ENCODE measurements at places on chromosomes 2 and 18.

- no peaks in the 10 kb centered on the region for H3K36me3 ChIP-seq
- no peak overlapping the region for H3K27ac ChIP-seq
- no peaks in the 10 kb centered on the region for H3K27me3 ChIP-seq
These were observed 18.7 kb upstream of the SLC1A4 start for GRCh38 chr2:64970495-64970894.

DNA sequence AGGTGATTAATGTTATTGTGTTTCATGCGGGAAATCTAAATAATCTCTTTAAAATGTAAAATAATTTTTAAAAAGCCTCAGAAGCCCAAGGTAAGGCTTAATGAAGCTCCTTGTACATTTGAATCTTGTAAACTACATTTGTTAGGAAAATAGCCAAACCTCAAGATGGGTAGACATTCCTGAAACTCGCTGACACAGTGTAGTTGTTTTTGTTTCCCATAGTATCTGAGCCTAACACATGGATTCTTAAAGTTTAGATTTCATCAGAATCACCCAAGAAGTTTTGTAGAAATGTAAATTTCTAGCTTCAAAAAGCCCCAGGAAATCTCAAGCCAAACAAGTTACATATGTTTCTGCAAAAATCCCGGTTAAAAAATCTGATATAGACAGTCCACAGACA, 1221.1 kb upstream of the ACVR2A start:
- H3K27me3 ChIP-seq = no peaks in the 10 kb centered on the region
- H3K36me3 ChIP-seq = no peaks in the 10 kb centered on the region

DNA sequence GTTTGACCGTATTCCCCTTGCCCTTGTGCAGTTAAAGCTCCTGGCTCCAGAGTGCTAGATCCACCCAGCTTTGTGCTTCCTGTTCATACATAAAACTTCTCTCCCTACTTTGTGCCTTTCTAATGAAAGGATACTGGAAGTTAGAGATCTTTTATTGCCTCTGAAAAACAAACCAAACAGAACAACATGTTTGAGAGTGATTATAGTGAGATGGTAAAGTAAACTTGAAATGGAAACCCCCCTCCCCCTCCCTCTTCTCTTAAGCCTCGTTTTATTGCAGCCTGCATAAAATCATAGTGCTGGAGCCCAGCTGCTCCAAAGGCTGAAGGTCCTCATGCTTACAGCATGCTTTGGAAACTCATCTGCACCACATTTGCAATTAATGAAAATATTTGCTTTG, 125.1 kb downstream of the TANC1 start:
- peaks cover 24% of the 10 kb centered on the region for H3K36me3 ChIP-seq
- H3K4me1 ChIP-seq = peaks cover 79% of the 10 kb centered on the region
- peak overlapping the region; percentile 36 for H3K27ac ChIP-seq
- H3K27me3 ChIP-seq = peaks cover 12% of the 10 kb centered on the region
- H3K4me3 ChIP-seq = peak overlapping the region; percentile 74

GRCh38 chr18:40013001-40013609, 1941.9 kb upstream of the PIK3C3 start:
- peaks cover 5% of the 10 kb centered on the region for H3K4me1 ChIP-seq
- no peak overlapping the region for H3K27ac ChIP-seq
- H3K36me3 ChIP-seq = no peaks in the 10 kb centered on the region
- H3K4me3 ChIP-seq = no peak overlapping the region

GRCh38 chr18:8901019-8901418, 195.7 kb downstream of the MTCL1 start:
- no peak overlapping the region for H3K27ac ChIP-seq
- no peak for DNase-seq
- no peaks in the 10 kb centered on the region for H3K4me1 ChIP-seq
- no peaks in the 10 kb centered on the region for H3K36me3 ChIP-seq
- no peaks in the 10 kb centered on the region for H3K27me3 ChIP-seq

DNA sequence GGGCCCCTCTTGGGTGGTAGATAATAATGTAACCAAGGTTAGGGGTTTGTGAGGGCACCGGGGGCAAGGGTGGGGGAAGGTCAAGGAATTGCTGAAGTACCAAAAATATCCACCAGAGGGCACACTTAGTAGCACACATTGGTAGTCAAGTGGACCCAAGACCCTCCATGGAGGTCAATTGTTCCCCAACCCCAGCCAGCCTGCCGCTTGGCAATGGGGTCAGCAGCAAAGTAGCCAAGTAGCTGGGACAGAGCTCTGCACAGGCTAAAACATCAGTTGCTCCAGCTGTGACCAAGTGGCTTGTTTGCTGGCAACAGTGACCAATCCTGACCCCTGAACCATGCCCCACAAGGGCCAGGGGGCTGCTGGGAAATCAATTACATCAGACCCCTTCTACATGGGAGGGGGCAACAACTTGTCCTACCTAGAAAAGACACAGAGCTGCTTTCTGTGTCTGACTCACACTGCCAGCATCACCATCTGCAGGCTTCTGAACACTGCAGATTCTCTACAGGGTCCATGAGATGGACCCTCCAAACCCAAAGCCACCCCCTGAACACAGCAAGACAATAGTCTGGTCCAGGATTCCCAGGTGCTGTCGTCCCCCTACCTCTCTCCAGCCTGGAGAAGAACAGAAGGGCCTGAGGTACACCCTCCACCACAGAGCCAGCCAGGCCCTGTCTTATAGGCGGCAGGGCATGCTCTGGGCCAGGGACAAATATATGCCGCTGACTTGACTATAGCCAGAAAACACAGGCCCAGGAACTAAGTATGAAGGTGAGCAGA, 76.0 kb downstream of the EMX1 start:
- H3K27ac ChIP-seq = no peak overlapping the region
- H3K4me3 ChIP-seq = no peak overlapping the region
- peaks cover 3% of the 10 kb centered on the region for H3K27me3 ChIP-seq
- no peaks in the 10 kb centered on the region for H3K4me1 ChIP-seq
